ENCODE measurements at places on chromosomes 11 and 22.
A peak's percentile ranks its signal among the peaks of the same experiment; 100 is the strongest.

- DNase-seq, result peak; percentile 75
Observed at GRCh38 chr11:121311373-121311772, 18.8 kb downstream of the SC5D start.

DNA sequence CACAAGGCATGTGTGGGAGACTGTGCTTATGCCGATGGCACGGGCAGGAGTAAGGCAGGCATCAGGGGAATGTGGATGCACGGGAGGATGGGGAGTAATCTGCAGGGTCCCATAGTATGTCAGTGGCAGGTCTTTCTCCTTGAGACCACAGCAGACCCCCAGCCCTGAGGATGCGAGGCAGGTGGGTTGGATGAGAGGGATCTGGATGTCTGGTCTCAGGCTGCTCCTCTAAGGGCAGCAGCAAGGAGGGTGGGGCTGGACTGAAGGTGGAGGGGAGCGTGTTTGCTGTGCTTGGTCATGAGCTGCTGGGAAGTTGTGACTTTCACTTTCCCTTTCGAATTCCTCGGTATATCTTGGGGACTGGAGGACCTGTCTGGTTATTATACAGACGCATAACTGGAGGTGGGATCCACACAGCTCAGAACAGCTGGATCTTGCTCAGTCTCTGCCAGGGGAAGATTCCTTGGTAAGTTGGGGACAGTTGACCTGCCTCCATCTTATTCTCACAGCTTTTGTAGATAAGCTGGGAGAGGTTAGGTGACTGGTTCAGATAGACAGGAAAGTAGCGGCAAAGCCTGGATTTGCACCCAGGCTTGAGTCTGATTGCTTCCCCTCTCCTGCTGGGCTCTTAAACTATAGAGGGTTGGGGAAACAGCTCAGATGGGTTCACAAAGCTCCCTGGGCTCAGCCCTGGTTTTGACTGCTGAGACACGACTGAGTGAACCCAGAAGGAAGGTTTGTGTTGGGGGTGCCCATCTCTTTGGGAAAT is at the start of gene APOL1:
TSS of gene APOL1 (plus strand) at position 380 of the 769 bp plus-strand sequence. CDS start 1,823 bp downstream, outside the sequence.
- peak; percentile 84 for DNase-seq

- no peak for DNase-seq
Observed at GRCh38 chr22:38510416-38510970, 4.4 kb upstream of the DDX17 start.

DNA sequence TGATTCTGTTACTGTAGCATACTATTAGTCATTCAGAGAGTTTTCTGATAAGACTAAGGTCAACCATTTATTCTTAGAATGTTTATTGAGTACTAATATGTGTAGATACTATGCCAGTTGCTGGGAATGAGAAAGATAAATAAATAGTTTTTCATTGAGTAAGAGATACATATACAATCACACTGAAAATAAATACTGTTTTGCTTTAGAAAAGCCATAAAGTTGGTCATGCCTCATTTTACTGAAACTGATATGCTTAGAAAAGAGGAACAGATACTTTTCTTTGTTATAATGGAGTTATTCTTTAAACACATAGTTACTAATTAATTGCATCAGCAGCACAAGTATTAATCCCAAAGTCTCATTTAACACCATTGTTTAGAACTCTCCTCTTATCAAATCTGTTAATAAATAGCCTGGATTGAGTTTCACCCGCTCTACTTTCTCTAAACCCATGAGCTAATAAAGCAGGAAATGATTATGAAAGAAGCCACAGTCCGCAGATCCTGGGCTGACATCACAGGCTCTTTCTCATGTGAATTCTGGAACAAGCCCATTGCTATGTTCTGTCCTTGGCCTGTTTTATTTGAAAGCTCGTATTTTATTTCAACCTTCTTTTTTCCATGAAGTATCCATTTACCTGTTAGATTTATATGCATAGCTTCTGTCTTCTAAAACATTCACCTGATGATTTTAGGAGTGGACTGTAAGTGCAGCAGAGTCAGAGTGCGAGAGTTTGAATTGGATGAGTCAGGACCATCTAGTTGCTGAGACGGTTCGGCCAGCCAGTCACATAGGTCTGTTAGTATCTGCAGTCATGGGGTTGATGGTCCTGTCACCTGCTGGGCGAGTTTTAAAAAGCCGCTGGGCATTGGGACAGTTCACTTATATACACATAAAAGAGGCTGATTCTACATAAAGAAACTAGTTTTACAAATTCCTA is 35.5 kb downstream of the PIWIL4 start:
- DNase-seq, result peak; percentile 94

DNA sequence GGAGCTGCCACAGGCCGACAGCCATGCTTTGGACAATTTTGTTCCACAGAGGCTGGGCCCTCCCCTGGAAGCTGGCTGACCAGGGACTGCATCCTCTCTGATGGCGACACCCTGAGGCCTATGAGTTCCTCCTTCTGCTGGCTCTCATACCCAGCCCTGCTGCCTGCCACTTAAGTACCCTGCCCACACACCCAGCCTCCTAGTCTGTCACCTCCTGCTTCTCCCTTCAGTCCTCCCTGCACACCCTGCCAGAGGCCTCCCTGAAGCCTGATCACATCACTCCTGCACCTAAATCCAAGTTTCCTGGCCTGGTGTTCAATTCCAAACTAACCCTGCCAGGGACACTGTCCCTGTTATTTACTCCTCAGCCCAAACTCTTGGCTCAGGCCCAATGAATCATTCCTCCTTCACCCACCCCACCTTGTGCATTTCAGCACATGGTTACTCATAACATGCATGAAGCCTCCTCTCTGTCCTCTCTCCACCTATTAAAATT is 136.7 kb upstream of the NECTIN1 start:
- no peak for DNase-seq

- DNase-seq, result no peak
Observed at GRCh38 chr11:72507050-72507449, 72.7 kb upstream of the CLPB start.

DNA sequence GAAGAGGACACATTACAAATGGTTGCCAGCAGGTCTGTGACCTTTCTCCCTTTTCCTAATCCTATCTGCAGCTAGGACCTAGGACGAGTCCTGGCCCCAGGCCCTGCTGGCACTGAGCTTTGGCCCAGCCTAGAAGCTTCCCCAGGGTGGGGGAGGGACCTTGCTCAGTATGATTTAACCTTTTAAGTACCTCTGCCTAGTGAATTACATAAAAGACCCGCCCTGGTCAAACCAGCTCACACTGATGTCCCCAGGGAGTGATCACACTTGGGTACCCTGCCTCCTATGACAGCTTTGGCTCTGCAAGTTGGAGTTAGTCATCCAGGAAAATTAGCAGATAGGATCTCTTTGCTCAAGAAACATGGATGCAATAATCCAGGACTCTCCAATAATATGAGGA is 21.9 kb downstream of the ASCC2 start:
- no peak for DNase-seq

GRCh38 chr11:22869325-22869724 is 9.1 kb upstream of the CCDC179 start:
- DNase-seq, result no peak

GRCh38 chr22:19061471-19062138 is 60.6 kb downstream of the DGCR2 start:
- DNase-seq, result no peak

GRCh38 chr11:58965246-58965985 is 26.1 kb downstream of the GLYATL1 start:
- no peak for DNase-seq

GRCh38 chr22:49691256-49691655 is 136.4 kb downstream of the BRD1 start:
- DNase-seq, result no peak

DNA sequence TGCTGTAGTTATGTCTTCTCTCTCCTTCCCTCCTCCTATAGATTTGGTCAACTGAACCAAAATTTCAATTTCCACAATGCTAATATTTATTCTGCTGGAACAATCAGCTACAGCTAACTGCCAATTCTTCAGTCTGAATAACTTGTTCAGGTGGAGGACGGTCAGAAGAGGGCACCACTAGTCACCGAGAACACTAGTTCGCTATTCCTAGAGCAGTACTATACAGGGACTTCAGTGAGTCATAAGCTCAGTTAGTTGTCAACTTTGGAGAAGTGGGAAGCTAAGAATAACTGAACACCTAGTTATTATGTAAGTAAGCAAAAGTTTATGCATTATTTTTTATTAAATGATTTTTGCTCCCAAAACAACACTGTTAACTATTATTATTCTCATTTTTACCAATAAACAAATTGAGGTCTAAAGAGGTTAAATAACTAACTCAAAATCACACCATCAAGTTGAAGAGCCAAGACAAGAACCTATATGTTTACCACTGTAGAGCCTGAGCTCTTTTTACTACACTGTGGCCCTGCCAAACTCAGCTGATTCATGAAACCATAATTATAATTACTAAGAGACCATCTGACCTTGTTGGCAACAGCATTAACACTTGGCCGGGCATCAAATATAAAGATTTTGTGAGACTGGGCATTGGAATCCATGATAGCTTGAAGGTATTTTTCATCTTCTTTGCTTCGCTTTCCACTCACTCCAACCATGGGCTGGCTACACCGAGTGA is 59.0 kb downstream of the CEP57 start:
- DNase-seq, result peak; percentile 44

GRCh38 chr22:50173311-50173982 is 2.9 kb downstream of the PANX2 start:
- DNase-seq, result no peak

- no peak for DNase-seq
Observed at GRCh38 chr22:25666308-25666707, 75.7 kb upstream of the MYO18B start.

DNA sequence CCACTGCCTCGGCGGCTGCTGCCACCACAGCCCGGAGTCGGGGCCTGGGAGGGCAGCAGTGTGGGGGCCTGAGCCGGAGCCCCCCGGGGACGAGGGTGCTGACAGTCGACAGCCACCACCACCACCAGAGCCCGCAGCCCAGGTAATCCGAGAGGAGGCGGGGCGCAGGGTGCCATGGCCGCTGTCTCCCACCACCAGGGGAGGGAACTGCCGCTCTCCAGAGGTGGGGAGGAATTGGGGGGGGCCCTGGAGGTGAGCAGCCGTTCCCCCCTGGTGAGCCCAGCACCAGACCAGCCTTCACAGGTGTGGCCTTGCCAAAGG is 12.6 kb downstream of the TRIOBP start:
- no peak for DNase-seq

DNA sequence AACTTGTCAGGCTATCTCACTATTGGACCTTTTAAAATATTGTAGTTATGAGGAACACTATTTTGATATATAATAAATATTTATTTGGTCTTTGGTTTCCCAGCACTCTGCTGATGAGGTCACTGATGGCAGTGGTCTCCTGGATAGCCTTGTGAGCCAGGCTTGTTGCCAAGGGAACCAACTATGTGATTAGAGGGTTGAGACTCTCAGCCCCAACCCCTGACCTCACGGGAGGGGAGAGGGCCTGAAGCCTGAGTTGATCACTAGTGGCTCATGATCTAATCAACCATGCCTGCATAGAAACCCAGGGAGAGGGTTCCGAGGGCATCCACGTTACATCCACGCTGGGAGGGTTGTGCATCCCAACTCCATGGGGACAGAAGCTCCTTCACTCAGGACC is 10.8 kb downstream of the PANX1 start:
- no peak for DNase-seq

GRCh38 chr11:89477175-89477574 is 14.0 kb downstream of the NOX4 start:
- no peak for DNase-seq

DNA sequence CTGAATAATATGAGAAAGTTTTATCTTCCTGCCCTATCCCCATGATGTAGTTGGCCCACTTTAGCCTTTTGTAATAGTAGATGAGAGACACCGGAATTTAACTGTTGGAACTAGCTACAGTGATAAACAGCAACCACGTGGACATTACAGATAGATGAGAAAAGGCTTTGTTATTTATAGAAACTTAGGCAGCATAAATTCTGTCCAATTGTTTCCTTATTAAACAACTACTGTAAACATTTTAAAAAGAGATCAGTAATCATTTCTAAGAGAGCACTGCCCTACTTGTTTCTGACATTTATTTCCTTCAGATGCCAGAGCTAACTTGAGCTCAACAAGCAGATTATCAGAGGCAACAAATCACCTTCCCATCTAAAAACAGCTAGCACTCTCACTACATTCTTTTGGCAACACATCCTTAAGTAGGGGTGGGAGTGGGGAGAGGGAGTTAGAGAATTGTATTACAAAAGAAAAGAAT is 63.1 kb downstream of the SOX6 start:
- DNase-seq, result no peak

GRCh38 chr11:65366340-65366773 is 11.8 kb downstream of the TIGD3 start:
- DNase-seq, result peak; percentile 71

DNA sequence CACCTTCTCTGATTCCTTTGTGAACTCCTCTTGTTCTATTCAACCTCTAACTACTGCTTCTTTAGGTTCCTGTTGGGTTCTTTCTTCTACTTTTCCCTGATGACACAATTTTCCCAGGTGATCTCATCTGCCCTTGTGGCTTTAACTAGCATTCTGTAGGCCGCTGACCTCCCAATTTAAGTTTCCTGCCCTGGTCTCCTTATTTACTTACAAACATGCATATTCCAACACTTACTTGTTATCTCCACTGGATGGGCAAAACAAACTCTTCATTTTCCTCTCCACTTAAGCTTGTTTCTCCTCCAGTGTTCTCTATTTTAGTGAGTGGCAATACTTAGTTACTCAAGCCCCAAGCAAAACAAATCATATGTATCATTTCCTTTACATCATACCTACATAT is 734.5 kb downstream of the METTL15 start:
- no peak for DNase-seq

DNA sequence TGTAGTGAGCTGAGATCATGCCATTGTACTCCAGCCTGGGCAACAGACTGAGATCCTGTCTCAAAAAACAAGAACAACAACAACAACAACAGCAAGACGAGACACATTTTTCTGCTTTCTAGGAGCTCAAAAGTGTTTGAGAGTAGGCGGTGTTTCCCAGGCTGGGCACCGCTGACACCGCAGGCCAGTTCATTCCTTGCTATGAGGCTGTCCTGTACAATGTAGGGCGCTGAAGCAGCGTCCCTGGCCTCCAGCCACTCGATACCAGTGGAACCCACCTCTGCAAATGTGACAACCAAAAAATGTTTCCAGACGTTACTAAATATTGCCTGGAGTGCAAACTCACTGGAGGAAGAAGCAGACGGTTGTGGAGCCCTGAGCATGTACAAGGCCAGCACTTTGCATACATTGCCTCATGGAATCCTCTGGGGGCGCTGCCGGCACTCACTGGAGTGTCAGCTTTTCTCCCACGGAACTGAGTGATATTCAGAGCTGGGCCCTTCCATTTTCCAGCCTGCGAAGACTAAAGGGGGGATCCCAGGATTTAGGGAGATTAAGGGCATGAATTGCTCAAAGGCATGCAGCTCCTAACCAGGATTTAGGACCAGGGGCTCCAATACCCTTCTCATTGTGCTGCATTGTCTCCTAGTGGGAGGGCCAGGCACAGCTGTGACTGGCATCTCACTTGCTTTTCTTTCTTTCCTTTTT is 5.8 kb upstream of the MIEF1 start:
- peak; percentile 22 for DNase-seq

DNA sequence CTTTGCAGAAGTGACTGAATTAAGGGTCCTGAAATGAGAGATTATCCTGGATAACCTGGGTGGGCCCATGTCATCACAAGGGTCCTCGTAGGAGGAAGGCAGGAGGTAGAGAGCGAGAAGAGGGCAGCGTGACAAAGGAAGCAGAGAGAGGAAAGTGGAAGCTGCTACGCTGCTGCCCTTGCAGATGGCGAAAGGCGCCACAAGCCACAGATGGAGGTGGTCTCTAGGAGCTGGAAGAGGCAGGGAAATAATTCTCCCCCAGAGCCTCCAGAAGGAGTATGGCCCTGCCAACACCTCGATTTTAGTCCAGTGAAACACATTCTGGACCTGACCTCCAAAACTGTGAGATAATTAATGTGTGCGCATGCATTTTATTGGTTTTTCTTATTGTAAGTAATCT is 13.4 kb downstream of the TMEM184B start:
- DNase-seq, result no peak

- peak; percentile 94 for DNase-seq
Observed at GRCh38 chr22:40196628-40197360, 19.1 kb downstream of the TNRC6B start.
